Cerebellar nuclear complex (tissue), 1 donor: ENCODE measurements at places on chromosomes 13 and 19.

GRCh38 chr13:77896977-77897376, 21.7 kb downstream of the EDNRB start:
- no peak for DNase-seq

DNA sequence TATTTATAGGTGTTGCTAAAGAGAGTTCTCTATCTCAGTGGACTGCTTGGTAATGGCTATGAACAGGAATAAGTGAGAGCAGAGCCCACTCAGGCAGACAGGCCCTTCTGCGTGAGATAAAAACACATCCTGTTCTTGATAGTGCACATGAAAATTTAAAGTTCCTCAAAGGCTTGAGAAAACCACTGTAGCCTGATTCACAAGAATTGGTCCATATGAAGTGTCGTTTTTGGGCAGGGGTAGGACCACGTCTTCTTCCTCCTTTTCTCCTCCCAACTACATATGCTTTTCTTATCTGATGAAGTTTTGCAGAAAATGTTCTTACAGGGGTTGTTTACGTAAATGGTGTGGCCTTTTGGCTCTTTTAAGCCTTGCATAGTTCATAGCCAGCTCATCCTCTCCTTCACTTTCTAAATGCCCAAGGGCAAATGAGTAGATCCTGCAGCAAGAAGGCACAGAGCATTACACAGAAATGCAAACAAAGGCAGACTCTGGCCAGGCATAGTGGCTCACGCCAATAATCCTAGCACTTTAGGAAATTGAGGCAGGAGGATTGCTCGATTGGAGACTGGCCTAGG, 53.8 kb downstream of the RNF6 start:
- DNase-seq: no peak

- no peak for DNase-seq
Observed at GRCh38 chr19:43784241-43784980, 3.6 kb upstream of the KCNN4 start.

GRCh38 chr19:10450853-10451609, 30.7 kb downstream of the PDE4A start:
- DNase-seq: no peak

- no peak for DNase-seq
Observed at GRCh38 chr19:1910177-1910576, 5.0 kb downstream of the ADAT3 start.
